T follicular helper cell (primary cell): ENCODE measurements at places on chromosomes 4 and X.

- no peak for DNase-seq
Measured at GRCh38 chrX:135453381-135453780, 31.6 kb downstream of the SMIM10L2A start.

GRCh38 chr4:157220371-157220881 is at the start of gene GRIA2:
GRIA2 (plus strand) TSS chr4:157220728; CDS start chr4:157221043, 315 bp downstream.
- DNase-seq, result no peak

- DNase-seq, result no peak
Measured at GRCh38 chrX:141467442-141467841, 117.1 kb downstream of the SPANXA1 start.

DNA sequence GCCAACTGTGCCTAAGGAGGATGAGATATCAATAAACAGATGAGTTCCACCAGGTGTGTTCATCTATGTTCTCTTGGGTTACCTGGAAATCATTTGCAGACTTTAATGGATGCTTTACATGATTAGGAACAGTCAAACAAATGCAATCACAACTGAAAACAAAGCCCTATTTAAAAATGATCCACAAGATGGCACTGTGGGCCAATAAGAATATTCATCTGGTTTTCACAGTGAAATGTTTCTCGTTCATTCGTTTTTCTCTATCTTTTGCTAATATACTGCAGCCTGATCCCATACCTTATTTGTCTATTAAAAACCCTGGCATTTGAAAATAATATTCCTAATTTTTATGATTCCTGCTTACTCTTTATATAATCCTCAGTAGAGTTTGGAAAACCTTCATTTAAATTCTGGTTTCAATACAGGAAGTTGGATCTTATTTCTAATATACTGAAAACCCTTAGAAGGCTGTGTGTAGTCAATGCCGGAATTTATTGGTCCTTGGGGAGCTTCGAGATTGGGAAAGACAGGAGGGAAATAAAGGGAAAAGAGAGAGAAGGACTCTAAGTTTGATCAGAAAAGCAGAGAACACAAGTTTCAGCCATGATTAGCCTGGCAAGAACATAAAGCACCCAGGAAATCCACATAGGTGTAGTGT is 63.8 kb upstream of the TAPT1 start:
- DNase-seq, result no peak

DNA sequence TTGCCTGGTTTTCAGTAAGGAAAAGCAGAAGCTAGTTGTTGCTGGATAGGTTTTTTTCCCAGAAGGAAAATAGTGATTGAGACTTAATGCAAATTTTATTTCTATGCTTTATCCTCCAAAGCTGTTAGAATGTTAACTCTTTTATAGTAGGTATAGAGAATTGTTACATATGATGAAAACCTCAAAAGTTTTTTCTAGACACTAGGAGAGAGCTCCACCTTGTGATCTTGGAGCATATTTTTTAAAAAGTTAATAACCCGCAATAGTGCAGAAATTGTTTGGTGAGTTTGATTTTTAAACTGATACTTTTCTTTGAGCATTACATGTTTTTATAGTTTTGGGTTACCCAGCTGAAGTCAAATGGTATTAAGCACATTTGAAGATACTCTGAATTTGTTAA is 56.5 kb downstream of the STAG2 start:
- no peak for DNase-seq

DNA sequence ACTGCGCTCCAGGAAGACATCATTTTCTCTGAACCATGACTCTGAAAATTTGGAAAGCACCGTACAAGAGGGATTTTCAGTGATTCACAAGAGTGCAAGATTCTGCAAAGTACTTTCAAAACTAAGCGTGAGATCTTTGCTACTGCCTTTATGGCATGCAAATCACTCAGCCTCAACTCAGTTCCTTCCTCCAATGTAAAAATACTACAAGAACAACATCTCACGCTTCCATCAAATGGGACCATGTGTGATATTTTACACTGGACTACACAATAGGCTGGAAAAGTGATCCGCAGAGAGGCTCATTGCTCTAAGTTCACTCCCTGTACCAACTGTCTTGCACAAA is 674 bp upstream of the IL15 start:
- no peak for DNase-seq

GRCh38 chr4:127131527-127131926 is 501.2 kb upstream of the INTU start:
- DNase-seq, result no peak

DNA sequence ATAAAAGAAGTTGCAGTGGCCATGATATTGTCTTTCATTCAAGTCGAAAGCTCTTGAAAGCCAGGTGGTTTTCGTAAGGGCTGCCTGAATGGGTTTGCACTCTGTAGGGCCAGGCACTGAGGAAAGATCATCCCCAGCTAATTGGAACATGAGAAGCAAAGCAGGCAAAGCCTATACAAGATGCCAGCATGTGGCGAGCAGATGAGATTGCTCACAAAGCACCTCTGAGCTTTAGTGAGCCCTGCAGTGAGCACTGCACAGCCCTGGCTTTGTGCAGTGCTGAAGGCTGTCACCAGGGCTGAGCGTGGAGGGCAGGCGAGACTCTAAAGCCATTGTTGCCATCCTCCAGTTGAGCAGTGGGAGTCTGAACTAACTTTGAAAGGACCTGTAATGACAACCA is 53.8 kb downstream of the HADH start:
- DNase-seq, result no peak

- DNase-seq, result no peak
Measured at GRCh38 chr4:117328333-117328732, 243.0 kb upstream of the TRAM1L1 start.

GRCh38 chr4:24856586-24856985 is 56.3 kb downstream of the CCDC149 start:
- DNase-seq, result no peak

DNA sequence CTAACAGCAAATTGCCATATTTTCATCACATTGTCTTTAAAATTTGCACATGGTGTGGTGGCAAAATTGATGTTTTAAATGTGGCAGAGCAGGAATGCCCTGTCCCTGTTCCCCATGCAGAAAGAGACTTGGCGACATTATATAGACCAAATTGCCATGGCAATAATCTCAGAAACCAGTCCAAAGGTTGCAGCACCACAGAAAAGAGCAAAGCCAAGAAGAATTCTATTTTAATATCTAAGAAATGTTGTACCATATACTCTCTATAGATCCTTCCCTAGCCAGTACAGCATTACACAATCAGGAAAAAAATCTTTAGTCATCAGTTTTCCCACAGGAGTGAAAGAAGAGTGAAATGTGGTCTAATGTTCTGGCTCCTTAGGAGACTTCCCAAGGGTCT is 80.0 kb downstream of the UGT2B28 start:
- DNase-seq, result no peak

DNA sequence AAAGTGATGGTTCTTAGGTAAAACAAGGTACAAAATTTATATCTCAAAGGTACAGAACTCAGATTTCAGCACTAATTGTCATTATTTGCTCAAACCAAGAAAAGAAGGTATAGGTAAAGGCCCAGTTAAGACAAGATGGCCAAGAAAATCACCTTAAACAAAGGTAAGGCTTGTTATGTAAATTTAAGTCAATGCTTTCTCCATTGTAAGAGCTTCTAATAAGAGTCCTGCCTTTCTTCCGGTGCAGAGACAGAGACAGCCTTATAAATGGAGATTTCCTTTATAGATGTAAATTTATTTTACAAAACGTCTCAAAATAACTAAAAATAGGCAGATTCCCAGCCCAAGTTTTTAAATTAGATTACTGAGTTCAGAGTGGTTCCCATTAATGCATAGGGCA is 89.9 kb downstream of the EDA start:
- no peak for DNase-seq

DNA sequence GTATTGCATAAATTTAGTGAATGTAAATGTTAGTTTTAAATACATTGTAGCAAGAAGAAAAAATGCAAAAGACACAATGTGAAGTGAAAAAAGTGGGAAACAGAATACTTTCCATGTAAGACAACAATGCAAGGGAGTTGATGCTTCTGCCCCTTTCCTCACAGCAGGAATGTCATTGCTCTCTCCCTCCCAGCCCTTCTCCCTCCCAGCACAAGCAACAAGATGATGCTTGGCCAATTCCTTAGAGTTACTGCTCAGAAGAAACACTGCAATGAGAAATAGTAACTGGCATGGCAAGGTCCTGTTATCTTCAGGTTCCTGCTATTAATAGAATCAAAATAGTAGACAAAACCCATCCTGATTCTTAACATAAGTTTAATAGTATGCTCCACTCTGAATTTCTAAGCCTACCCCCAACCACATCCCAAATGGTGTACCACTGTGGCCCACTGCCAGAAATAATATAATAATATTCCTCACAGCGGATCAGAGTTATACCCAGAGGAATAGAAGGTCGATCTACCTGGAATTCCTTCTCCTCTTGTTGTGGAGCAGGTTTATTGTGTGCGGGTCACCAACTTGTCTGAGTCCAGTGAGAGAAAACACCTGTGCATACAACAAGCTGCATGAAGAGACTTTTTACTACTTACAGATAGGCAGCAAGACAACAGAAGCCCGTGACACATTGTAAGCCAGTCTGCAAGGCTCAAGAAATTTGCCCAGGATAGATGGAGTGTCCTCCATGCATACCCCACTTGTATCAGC is 69.8 kb upstream of the SLC7A11 start:
- no peak for DNase-seq

GRCh38 chr4:173403051-173403450 is 4.1 kb upstream of the SCRG1 start:
- no peak for DNase-seq

- DNase-seq, result no peak
Measured at GRCh38 chrX:101258259-101258581, 32.9 kb downstream of the TAF7L start.

DNA sequence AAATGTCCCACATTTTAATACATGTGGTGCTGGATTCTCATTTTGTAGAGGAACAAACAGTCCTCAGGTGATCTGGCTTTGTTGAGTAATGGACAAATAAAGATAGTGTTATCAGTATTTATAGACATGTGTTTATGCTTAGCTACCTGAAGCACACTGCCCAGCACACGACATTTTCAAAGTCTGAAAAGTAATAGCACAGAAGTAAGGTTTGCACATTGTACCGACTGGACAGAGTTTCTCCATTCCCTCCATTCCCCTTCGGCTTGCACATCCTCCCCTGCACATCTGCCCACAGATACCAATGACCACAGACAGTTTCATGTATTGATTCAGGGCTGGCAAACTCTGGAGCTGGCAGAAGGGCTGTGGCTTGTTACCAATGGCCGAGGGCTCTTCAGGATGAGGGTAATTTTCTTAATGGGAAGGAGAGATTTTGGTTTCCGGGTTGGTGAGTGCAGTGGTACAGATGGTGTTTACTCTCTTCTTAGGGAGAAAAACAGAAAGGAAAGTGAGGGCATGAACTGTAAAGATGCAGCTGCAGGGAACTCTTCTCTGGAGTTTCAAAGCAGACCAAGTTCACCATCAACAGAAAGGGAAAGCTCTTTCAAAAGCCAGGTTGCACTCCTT is 2.3 kb downstream of the GRPR start:
- no peak for DNase-seq

GRCh38 chr4:142402156-142402555 is 443.9 kb downstream of the INPP4B start:
- DNase-seq, result no peak

GRCh38 chrX:13520351-13520750 is 49.0 kb upstream of the EGFL6 start:
- no peak for DNase-seq

DNA sequence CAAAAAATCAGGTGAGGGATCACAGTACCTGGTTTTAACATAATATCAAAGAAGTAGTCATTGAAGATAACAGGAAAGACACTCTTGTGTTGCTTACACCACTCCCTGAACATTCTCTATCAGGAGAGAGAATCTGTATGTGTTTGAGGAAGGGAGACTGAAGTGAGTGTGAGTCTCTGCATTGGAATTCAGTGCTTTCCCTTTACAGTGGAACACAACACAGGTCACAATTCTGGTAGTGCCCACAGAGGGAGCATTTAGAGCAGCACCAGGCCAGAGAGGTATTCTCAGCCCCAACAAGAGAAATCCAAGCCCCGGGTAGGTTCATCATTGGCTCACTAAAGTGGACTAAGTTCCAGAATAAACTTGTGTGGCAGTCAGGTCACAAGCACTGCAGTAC is 64.7 kb upstream of the UBQLN2 start:
- no peak for DNase-seq

DNA sequence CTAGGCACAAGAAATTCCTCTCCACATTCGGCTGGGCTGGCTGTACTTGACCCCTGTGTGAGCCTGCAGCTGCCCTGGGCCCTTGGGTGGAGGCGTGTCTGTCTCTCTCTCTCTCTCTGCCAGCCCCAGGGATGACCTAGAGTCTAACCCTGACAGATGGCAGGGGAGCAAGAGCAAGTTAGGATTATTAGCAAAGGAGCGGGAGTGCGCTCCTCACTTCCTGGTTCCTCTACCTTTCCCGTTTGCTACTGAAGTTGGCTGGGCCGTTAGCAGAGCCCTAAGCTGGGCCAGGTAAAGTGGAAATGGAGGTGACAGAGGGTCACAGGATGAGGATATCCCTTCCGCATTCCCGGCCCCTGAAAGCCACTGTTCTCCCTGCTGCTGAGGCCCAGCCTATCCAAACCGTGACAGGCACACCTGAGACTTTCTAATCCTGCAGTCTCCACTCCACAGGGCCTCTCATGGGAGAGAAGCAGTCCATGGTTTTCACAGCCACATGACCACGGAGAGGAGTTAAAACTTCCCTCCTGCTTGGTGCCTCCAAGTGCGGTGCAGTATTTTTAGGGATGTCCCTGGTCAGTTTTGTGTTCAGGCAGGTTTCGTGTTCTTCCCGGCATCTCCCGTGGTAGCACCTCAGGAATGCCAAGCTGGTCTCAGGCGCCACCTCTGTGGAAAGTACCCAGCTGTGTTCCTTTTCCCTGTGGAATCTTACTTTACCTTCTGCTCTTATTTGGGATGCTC is 79.3 kb downstream of the CLDN22 start:
- DNase-seq, result no peak

DNA sequence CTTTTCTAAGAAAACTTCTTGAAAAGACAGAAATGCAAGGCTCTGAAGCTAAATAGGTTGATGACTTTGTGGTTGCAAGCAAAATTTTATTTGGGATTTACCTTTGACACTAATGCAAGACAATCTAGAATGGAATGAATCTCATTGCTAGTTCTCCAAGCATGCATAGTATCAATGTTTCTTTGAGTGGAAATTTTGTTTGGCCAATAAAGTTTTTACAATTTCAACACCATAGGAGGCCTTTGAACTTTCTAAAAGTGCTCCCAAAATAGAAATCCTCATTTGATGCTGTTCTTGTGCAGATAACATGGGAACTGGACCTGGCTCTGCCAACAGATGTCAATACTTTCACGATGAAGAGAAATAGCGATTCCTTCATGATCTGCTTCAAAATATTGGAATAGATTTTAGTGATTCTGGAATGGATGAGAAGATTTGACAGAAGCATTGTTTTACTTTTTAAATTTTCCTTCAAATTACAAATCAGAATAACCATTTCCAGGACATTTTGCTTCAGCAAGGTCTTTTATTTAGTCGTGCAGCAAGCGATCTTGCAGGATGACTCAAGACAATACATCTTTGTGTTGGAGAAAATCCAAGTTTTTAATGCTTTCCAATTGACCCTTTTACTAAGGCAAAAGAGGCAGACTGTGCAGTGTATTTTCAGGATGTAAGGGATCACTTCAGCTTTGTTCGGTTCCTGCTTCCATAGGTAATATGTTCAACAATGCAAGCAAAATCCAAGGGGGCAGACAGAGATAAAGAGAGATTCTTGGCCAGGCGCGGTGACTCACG is 51.7 kb upstream of the OTUD4 start:
- no peak for DNase-seq

- no peak for DNase-seq
Measured at GRCh38 chr4:37609626-37610025, 76.5 kb downstream of the RELL1 start.
